ENCODE measurements at places on chromosomes 13 and 19.

DNA sequence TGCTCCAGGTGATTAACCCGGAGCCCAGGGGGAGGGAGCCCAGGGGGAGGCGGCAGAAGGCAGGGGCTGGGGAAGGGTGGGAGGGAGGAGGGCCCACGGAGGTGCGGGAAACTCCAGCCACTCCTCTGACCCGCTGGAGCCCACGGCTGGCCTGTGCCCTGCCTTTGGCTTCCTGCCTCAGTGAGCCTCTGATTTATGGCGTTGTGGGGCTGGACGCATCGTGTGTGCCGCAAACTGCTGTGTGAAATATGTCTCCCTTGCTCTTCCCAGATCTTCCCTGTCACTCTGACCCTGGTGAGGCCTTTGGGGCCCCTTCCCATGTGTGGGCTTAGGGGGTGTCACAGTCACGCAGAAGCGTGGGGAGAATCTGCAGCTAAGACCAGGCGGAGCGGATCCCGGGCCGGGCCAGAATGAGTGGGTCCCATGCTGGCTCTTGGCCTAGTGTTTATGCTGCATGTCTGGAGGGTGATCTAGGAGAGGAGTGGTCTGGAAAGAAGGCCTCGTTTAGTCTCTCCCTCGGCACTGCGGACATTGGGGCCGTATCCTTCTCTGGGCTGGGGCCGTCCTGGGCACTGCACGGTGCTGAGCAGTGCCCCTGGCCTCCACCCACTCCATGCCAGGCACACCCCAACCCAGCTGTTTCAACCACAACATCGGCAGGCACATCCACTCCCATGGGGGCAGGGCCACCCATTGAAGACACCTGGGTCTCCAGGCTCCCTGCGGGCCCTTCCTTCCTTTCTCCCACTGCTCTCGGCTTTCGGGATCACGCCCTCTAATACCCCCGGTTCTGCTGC lies 123.0 kb downstream of the KDM4B start:
- no peak for DNase-seq

GRCh38 chr13:25867038-25867437 lies 184.8 kb downstream of the SHISA2 start:
- DNase-seq: no peak

DNA sequence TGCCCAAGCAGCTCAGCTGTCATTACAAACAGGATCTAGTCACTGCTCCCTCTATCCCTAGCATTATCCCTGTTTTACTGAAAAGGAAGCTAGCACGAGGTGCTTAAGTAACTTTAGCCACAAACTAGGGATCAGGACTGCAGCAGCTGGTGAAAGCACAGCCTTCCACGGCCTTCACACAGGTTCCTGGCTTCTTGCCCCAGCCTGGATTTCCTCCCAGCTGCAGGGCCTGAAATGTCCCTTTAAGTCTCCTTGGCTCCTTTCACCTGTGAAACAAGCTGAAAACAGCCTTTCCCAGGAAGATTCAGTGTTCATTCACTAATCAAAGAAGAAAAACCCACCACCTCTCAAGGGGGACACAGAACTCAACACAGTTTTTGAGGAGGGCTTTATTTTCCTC lies 754.5 kb downstream of the DIAPH3 start:
- no peak for DNase-seq

GRCh38 chr13:30978981-30979956 lies 46.8 kb downstream of the TEX26 start:
- no peak for DNase-seq

GRCh38 chr13:32134241-32135055 lies 102.9 kb downstream of the FRY start:
- DNase-seq: no peak

GRCh38 chr19:9500796-9501195 lies 2.4 kb upstream of the ZNF560 start:
- no peak for DNase-seq

GRCh38 chr19:34430738-34431625 lies 2.8 kb downstream of the UBA2 start:
- DNase-seq: peak; percentile 45

- no peak for DNase-seq
Observed at GRCh38 chr19:12726988-12727316, 3.2 kb upstream of the TNPO2 start.

- DNase-seq: peak; percentile 41
Observed at GRCh38 chr13:59677966-59678814, 485.5 kb downstream of the DIAPH3 start.

DNA sequence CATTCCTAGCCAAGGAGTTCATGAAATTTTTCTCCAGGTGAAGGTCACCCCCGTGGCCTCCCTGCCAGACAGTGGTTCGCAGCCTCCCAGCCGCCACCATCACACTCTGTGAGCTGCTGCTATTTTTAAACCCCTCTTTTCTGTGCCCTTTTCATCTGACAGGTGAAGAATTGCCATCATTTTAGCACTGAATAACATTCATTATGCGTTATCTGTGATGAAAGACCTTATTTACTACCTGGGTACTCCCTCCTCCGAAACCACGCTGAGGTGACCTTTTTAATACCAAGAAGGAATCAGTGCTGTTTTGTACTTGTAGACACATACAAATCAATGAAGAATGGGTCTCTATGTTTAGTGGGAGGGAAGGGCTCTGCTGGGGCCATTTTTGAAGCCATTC lies 148.9 kb upstream of the GPR12 start:
- DNase-seq: no peak

GRCh38 chr19:45638930-45639729 lies at the start of gene EML2:
TSS of gene EML2 (minus strand) at chr19:45639397. CDS start at chr19:45639376, 21 bp downstream.
- DNase-seq: peak; percentile 54

GRCh38 chr19:30529876-30530275 lies 157.7 kb downstream of the ZNF536 start:
- no peak for DNase-seq

DNA sequence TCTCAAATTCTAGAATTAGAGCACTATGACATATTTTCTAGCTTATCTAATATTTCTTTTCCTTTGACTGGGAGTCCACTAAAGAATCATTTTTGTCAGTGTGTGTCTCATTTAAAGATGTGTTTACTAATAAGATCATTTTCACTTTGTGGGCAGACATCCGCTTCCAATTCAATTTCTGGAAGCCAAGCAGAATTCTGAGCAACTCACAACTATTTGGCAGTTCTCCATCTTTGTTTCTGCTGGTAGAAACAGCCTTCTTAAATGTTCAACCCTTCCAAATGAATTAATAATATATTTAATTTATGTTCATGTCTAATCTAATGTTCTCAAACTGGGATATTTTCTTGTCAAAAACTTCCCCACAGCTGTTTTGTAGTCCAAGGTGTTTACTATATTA lies 411.8 kb downstream of the KCTD12 start:
- DNase-seq: no peak

DNA sequence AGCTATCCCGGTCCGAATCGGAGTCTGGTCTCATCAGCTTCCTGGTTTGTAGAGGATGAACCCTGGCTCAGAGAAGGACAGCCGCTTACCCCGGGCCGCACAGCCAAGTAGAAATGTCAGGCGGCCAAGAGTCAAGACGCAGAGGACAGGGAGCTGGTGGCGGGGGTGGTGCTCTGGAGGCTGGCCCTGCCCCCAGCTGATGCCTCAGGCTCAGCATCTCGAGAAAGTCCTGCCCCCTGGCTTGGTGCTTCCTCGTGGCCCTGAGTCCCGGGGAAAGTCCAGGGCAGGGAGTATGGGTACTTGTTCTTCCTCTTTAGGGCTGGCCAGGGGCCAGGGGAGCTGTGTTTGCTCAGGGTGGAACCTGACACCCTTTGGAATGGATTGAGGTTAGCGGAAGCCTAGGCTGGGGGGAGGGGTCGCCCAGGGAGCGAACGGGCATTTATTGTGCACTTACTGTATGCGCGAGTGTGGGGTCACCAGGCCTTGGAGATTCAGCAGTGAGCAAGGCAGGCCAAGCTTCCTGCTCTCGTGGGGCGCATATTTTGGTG lies 2.2 kb downstream of the TJP3 start:
- DNase-seq: no peak

DNA sequence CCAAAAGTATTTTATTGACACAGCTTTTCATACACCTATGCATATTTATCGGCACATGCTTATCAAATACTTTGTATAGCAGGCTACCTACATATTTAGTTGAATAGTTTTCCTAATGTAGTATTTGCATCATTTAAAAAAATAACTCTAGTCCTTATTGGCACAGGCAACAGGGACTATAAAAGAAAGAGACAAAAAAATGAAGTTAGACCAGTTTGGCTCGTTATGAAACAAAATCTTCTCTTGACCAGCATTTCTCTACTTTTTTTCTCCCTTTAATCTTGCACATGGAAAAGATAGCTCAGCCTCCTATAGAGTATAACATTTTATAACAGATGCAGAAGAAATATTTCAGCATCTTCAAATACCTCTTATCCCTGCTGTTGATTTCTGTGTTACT lies 794.8 kb upstream of the MIR17HG start:
- DNase-seq: no peak

DNA sequence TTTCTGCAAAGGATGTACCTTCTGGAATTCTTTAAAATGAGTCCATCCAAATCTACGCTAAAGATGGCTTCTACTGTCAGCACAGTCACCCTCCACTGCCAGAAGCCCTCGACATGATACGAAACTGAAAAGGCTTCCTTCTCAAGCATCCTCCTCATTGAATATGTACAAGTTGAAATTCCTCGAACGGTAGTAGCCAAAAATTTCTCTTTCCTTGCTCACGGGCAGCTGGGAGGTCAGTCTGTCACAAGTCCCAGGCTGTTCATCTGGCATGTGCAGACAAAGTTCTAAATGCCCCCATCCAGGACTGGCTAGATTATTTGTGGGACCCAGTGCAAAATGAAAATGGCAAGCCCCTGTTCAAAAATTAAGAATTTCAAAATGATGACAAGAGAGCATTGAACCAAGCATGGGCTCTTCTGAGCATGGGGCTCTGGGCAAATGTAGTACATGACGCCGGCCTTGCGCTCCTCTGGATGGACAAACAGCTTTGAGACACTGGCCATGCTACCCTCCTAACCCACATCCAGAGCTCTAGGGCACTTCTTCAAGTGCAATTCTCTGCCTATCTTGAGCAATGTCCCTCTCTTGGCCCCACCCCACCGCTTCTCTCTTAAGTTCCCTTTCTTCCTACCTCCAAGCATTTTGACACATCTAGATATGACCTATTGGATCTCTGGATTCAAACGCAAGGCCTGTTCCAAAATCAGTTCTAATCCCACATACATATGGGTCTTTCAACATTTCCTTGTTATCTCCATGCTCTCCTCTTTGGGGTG lies 78.9 kb upstream of the FLT1 start:
- DNase-seq: no peak

GRCh38 chr19:17942181-17942580 lies 9.4 kb downstream of the CCDC124 start:
- no peak for DNase-seq

GRCh38 chr19:30356951-30357579 lies 15.1 kb upstream of the ZNF536 start:
- DNase-seq: no peak

DNA sequence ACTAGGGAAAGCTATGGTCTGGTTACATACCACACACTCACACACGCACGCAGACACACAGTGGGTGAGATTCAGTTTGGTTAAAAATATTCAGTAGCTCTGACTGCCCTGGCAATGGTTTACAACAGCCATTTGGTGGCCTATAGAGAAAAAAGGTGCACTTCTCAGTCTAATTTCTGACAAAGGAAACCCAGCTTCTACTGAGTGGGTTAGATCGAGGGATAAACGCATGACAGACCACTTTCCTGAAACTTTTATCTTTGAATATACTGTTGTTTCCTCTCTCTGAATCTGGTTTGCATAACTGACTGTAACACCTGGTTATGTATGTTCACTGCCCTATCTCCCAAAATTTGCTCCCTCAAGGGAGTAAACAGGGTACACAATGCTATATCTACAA lies 2.5 kb downstream of the LIG4 start:
- DNase-seq: no peak

GRCh38 chr13:106657104-106657503 lies 89.2 kb upstream of the ARGLU1 start:
- no peak for DNase-seq

- DNase-seq: no peak
Observed at GRCh38 chr19:47107953-47108746, 5.4 kb downstream of the ZC3H4 start.

GRCh38 chr13:93824286-93824685 lies 597.7 kb downstream of the GPC6 start:
- DNase-seq: no peak

- no peak for DNase-seq
Observed at GRCh38 chr13:46509981-46510380, 43.0 kb upstream of the LRCH1 start.

DNA sequence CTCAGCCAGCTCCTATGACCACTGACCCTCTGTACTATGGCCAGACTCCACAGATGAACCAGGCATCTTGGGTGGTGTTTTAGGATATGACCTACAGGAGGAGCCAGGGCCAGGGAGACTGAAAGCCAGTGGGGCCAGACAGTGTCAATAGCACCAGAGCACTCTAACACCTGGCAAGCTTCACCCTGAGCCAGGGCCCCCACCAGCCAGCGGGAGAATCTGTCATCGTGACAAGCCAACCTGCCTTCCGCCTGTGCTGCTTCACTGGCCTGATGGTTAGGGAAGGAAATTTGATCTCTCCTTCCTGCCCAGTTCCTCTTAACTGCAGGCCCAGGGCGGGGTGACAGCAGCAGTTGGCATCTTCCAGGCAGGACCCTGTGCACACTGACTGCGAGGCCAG lies 222.4 kb downstream of the UQCRFS1 start:
- DNase-seq: no peak

DNA sequence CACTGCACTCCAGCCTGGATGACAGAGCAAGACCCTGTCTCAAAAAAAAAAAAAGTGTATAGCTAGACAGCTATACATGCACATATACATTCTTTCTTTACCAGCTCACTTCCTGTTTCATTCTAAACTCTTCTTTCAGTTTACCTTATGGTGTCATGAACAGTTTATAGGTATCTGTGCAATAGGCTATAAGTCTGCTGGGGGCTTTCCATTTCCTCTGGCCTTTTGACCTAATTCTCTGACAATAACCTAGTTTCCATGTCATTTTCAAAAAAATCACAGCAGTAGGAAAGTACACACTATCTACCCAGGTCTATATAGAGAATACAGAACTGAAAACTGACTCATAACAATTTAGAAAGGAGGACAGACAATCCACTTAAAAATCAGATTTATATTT lies 24.4 kb upstream of the URAD start:
- no peak for DNase-seq

DNA sequence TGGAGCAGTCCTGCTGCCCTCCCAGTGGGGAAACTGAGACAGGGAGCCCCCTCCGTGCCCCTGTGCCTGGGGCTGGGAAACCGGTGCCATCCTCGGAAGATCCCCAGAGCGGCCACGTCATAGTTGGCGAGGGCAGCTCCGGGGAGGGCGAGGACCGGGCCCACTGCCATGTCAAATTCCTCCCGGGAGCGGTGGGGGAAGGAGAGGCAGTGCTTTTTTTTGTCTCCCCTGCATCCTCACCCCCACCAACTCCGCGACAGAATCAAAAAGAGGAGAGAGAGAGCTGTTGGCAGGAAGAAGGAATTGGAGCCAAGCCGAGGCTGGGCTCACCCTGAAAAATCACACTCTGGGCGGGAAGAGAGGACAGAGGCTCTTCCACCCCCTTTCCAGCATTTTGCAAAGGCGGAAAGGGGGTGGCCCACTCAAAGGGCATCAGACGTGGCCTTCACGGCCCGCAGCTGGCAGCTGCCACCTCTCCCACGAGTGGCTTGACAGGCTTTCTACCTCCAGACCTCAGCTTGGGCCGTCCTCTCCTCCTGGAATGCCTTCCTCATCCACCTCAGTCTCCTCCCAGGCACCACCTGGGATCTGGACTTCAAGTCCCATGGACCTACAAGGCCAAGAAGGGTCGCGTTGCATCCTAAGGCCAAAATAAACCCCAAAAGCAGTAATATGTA lies 19.6 kb upstream of the NFIC start:
- no peak for DNase-seq

GRCh38 chr19:8611391-8611876 lies 919 bp upstream of the ADAMTS10 start:
- no peak for DNase-seq
